CD4-positive, alpha-beta T cell treated with Interleukin-2 at 100 ng/mL for 4 hours (primary cell): ENCODE measurements at places on chromosomes 2 and 18.
A peak's percentile ranks its signal among the peaks of the same experiment; 100 is the strongest.

GRCh38 chr2:190280565-190281350 is 38.9 kb downstream of the HIBCH start:
- DNase-seq: no peak

DNA sequence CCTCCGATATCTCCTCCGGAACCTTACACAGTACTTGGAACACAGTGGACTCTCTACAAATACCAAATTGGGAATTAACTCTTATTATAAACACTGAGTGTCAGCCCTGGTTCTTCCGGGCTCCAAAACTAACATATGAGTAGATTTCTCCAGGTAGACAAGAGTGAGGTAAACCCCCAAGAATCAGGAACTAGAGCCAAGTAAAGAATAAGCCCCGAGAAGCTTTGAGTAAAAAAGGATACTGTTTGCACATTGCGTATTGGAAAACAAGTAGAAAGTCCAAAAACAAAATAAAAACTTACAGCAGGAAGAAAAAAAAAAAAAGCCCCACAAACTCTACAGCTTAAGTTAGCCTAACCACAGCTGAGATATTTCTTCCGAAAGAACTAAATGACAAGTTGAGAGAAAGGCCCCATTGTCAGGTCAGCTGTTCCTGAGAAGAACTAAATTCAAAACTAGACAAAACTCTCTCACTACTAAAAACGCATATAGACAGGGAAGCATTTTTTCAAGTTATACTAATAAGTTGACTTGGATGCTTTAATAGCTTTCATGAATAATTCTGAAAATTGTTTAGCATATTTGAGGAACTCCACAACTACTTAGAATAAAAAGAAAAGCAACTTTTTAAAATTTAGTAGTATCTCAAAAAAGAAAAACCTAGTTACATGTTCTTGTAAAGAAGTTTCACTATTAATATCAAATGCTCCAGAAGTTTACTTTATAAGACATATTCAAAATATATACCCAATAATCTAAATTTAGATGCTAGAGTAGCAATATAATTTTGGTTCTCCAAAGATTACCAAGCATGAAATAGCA is 4.3 kb upstream of the HAAO start:
- DNase-seq: no peak

GRCh38 chr18:41842886-41843285 is 112.1 kb upstream of the PIK3C3 start:
- no peak for DNase-seq

GRCh38 chr2:133315280-133315679 is 253.0 kb downstream of the NCKAP5 start:
- no peak for DNase-seq

DNA sequence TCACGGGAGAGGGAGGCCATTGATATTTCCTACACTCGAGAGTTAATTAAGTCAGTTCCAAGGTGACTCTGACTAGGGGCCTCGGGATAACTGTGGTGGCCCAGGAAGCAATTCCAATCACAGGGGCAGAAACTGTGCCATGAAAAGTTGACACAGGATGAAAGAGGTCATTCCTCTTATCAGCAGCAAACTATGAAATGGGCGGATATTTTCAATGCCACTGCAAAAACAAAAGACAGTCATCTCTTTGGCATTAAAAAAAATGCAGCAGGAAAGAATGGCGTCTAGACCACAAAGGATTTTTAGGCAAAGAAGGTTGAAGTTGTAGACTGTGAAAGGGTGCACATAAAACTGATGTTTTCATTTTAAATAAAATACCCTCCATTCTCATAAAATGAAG is 50.0 kb downstream of the TGIF1 start:
- DNase-seq: no peak

GRCh38 chr18:48767090-48767690 is 183.6 kb downstream of the SMAD7 start:
- peak; percentile 36 for DNase-seq

DNA sequence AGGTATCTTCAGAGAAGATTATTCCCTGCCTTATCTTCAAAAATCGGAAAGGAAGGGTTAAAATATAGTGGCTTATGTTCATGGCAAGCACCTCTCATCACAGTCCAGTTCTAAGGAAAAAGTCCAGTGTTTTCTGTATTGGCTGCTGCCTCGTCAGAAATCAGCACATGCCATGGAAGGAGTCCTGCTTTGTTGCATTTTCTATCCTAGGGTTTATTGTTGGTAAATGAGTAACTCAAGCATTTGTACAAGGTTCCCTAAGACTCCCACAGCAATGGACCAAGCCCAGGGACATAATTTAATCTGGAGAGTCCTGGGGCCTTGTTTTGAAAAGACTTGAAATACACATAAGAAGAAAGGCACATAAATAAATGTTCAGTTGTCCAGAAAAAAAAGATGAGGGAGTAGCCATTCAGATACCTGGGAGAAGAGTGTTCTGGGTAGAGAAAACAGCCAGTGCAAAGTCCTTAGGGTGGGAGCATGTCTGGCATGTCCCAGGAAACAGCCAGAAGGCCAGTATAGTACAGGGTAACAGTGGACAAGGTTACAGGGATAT is 26.4 kb downstream of the NBEAL1 start:
- DNase-seq: no peak

DNA sequence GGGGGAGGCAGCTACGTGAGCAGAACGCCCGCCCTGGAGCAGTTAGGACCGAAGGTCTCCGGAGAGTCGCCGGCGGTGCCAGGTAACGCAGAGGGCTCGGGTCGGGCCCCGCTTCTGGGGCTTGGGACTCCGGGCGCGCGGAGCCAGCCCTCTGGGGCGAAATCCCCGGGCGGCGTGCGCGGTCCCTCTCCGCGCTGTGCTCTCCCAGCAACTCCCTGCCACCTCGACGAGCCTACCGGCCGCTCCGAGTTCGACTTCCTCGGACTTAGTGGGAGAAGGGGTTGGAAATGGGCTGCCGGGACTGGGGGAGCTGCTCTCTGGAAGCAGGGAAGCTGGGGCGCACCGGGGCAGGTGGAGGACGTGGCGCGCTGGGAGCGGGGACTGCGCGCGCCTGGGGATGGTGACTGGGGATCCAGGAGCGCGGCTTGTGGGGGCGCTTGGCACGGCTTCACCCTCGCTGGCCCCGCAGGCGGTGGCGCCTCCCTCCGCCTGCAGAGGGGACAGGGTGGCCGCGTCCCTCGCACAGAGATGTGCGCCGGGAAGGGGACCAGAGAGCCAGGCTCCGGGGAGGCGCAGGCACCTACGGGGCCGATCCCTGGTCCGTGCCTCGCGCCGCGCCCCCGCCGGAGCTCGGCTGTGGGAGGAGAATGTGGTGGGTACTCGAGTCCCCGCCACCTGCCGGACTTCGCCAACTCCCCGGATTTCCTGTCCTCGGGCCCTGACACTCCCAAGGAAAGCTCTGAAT is 688 bp downstream of the CDH20 start:
- DNase-seq: no peak

DNA sequence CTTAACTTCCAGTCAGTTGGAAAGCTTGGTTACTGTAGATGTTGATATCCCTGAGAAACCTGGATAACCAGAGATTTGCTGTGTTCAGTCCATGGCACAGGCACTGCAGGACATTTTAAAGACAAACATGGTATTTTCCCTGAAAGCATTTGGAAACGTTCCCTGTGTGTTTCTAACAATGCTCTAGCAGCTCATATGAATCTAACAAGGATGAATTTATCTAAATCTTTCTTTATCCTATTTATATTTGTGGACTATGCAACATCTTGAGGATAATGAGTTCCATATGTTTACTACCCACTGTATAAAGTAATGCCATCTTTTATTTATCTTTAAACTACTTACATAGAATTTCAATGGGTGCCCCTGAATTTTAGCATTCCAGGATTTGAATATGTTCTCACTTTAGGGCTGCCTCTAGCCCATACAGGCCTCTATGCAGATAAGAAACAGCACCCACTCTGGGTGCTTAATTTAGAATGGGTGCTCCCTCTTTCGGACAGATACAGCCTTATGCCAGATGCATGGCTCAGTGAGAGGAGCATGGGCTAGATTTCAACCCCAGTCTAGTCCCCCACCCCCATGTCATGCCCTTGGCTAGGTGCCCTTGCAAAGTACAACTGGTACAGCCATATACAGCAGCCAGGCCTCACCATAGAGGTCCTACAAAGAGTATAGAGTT is 50.6 kb upstream of the NEMP2 start:
- DNase-seq: no peak

- DNase-seq: no peak
Observed at GRCh38 chr2:51032751-51033330, 909 bp upstream of the NRXN1 start.

- peak; percentile 67 for DNase-seq
Observed at GRCh38 chr2:68943581-68944568, 8.8 kb downstream of the GKN2 start.

GRCh38 chr18:3177902-3178687 is 41.7 kb downstream of the MYOM1 start:
- DNase-seq: peak; percentile 22

GRCh38 chr2:12787891-12788801 is 71.4 kb downstream of the TRIB2 start:
- DNase-seq: no peak

DNA sequence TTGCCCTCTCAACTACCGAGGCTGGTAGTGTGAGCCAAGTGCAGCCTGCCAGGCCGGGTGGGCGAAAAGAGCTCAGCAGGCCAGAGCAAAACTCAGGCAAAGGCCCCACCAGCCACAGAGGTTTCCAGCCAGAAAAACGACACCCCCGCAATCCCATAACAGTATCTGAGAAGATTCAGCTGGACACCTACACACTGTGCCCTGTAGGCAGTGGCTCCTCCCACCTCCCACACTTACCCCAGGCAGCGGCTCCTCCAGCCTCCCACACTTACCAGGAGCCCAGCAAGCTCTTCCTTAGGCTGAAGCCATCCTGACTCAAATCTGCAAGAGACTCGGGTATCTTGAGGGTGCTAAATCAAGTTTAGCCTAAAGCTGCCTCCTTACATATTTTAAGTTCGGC is 15.6 kb upstream of the TMEM18 start:
- DNase-seq: no peak

DNA sequence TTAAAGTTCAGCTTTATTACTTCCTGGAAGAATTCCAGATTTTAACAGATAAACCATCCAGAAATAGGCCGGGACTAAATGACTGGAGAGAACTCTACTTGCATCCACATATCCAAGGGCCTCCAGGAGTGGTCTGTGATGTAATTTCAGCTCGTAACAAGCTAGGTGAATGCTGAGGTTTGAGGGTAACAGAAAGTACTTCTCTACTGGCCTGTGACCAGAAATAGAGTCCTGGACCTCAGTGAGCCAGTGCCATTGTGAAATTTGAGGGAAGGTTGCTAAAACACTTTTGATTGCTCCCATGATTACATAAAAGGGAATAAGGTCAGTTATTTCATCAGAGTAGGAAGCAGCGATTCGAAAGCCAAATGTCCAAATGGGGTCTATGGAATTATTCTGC is 158.1 kb downstream of the DOCK10 start:
- DNase-seq: no peak

DNA sequence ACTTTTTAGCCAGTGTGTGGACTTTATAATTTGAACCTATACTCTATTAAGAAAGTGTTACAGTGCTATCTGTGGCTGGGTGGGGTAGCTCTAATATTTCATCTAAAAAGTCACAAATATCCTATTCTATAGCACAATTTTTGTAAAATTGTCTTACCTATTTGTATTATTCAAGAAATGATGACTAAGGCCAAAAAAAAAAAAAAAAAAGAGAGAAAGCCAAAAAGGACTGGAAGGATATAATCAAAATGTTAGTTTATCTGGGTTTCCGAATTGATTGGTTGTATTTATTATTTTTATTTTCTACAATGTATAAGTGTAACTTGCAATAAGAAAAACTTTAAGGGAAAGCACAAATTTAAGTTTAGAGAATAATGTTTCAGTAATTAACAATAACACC is 5.5 kb downstream of the ARL6IP6 start:
- DNase-seq: no peak

GRCh38 chr2:213259266-213259665 is 25.0 kb upstream of the SPAG16 start:
- DNase-seq: no peak
